ENCODE measurements at places on chromosomes 1 and 21.

- no peak for DNase-seq
These were observed 640 bp downstream of the JTB start for GRCh38 chr1:153976819-153977249.

GRCh38 chr21:31671931-31672330, 12.4 kb downstream of the SOD1 start:
- DNase-seq: no peak

DNA sequence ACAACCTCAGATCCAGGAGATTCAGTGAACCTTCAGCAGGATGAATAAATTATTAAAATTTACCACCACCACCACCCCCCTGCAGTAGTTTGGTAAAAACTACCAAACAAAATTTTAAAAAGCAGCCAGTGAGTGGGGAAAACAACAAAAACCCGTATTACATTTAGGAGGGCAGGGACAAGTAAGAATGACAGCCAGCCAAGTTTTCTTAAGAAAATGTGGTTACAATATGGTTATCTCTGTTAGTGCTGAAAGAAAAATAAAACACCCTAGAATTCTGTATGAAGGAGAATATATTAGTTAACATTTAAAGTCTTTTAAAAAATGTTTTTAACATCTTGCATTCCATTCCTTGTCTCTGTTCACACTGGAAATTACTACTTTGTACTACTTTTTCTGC, 14.7 kb downstream of the CD46 start:
- no peak for DNase-seq

DNA sequence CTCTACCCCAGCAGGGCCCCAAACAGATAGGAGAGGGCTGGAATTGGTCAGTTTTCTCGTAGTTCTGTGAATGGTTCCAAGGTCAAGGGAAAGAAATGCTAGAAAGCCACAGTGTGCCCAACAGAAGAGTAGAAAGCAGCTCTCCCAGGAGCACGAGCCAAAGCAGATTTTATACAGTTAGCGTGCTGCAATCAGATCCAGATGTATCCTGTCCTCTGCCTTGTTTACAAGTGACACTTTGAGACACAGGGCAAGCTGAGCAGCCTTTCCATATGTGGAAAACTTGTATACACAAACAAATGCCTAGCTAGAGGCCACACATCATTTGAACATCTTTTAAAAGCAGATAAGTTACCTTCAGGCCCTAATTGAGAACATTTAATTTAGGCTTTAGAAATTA, 6.5 kb downstream of the VAMP3 start:
- DNase-seq: no peak

DNA sequence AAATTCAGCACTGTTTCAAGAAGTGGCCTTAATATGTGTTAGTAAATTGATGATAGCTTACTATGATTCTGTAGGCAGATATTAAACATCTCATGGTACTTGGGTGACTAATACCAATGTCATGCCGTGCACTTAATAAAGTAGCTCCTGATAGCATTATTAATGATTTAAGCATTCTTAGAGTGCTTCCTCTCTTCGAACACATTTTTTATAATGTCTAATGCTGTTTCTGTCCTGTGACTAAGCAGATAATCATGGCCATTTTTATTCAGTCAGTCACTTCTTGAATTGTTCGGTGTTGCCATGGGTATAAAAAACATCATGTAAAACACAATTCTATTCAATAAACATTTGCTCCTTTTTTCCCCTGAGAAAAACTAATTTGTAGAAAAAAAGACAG, 804.6 kb upstream of the ADGRL4 start:
- DNase-seq: no peak

DNA sequence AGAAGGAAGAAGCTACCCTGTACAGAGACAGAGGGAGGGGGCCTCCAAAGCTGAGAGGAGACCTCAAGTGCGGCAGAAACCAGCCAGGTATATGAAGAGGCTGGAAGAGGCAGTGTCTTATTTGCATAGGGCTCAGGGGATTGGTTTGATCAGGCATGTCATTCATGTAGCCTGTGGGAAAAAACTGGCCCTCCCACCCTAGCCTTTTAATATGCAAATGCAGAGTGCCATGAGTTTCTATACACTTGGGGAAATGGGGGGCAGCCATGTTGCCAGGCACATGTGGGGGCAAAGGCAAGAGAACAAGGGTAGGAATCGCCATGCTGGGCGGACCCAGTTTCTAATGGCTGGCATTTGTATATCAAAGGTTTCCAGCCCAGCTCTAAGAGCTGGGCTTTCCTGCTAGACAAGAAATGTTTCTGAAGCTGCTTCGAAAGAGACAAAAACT, 172.7 kb downstream of the RASAL2 start:
- no peak for DNase-seq

DNA sequence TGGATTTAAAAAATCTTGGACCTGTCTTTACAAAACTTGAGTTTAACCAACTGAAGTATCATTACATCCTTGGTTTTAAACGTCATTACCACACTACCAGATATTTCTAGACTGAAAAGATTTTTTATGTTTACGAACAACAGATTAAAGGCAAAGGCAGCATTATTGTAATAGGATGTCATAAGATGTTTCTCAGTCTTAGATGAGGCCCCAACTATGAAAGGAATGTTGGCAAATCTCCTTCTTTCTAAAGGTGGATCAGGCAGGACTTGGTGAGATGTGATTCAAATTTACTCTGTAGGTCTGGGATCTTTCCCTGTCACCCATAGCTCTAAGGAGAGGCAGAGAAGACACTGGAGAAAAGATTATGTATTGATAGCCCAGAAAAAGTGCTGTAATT, 417.9 kb downstream of the PTBP2 start:
- no peak for DNase-seq

DNA sequence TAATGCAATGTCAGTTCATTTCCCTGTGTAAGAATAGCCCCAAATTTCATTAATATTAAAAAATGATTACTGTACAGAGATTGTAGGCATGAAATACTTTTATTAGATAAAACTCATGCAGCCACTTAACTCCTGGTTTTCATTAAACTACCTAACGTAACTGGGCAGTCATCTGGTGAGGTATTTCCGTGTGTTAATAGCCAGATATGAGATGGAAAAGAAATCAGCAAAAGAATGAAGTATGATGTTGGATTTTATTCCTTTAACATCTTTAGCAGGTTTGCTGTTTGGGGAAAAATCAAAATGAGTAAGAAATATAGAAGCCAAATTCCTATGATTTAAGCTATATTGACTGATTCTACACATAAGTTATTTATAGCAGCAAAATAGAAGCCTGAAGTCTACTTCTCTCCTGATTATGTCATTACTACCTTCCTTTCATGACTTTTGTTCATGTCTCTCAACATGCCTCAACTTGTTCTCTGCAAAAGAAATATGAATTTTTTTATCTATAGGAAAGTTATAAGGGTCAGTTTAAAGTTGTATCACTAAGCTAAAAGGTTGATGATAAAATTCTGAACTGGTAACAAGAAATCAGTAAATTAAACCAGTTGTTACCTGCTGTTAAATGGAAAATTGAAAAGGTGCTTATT, 42.6 kb downstream of the CCDC18 start:
- DNase-seq: no peak

DNA sequence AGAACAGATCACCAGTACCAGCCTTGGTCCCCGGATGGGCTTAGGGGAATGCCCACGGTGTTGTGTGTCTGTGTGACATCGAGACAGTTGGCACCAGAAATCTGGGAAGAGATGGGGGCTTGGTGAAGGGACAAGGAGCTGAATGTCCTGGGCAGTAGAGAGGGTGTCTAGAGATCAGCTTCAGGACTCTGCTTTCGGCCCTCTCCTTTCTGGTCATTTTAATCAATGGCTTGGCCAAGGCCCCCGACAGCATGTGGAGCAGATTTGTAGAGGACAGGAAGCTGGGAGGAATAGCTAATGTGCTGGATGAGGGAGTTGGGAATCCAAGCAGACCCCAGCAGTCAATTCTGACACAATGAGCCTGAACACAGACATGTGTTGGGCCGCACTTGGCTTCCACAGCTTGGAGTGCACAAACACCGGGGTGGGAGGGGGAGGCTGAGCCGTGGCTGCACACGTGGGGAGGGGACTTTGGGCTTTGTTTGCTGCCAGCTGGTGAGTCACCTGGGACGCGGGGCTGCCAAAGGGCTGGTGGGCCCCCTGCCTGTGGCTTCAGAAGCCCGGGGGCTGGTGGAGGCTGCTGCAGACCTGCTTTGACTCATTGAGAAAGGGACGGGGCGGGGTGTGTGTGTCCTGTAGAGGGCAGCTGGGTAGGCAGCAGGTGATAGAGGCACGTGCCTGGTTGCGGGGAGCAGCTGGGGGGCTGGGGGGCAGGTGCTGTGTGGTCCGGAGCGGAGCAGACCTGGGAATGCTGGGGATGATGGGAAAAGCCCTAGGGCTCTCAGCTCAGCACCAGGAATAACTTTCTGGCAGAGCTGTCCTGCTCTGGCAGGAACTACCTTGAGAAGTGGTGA, 20.9 kb downstream of the SLC1A7 start:
- DNase-seq: no peak

- DNase-seq: peak; percentile 79
These were observed 21.9 kb upstream of the FAM3B start for GRCh38 chr21:41294548-41295231.

DNA sequence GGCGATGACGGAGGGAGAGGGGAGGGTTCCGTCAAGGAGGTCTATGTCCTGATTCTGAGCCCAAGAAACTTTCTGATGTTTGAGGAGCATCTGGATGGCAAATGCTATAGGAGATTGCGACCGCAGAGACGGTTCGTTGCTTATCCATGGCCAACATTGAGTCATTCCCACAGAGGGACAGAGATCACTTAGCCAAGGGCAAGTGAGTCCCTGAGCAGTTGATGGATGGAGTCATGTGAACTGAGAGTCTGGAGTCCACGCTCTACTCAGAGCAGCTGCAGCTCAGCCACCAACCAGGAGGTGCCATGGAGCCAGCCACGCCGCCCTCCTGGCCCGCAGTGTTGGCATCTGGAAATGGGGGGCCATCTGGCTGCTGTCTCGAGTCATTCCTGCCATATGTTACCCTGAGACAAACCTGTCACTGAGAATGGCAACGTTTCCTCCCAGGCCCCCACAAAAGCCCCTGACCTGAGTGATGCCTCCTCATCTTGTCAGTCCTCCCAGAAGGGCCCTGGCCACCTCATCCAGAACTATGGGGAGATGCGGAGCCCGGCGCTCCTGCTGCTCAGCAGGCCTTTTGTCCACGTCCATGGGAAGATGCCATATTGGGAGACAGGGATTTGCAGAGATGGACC, 58.6 kb downstream of the ATP5PO start:
- no peak for DNase-seq

- no peak for DNase-seq
These were observed 272.7 kb downstream of the FOXD2 start for GRCh38 chr1:47710329-47711071.

- no peak for DNase-seq
These were observed 493 bp downstream of the DISC1 start for GRCh38 chr1:231626951-231627614.

DNA sequence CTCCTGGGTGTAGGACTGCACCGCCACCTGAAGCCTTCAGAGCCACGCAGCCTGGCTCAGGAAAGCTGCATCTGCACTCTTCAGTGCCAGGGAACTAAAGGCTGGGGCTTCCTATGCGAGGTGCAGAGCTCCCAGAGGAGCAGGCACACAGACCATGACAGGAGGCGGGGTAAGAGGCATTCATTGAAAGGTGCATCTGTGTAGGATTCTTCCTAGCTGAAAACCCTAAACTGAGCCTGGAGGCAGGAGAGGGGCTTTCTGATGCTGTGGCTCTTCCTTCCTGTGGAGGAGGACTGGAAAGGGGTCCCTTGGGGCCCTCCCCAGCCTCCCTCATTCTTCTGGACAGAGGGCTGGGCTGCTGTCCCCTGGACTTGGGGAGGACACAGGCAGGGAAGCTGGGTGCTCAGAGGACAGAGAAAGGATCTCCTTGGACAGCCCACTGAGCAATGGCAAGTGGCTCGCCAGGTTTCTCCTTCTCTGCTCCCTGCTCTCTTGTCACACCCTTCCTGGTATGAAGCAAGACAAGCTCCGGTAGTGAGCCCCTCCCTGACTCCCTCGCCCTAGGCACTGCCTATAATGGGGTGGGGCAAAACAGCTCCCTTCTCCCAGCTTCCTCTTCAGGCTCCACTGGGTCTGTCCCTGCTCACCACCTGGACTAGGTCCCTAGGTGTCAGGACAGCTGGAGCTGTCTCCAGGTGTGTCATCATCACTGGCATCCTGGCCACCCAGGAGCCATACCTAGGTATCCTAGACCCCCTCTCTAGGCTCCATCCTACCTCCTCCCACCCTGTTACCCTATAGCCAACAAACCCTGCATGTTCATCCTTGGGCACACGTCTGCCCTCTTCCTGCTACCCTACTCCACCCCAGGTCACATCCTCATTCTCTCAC, 20.0 kb downstream of the S100A6 start:
- DNase-seq: peak; percentile 54

- no peak for DNase-seq
These were observed 31.8 kb upstream of the ENO1 start for GRCh38 chr1:8910331-8910730.

- DNase-seq: no peak
These were observed 192.1 kb upstream of the DAB1 start for GRCh38 chr1:57615956-57616355.

GRCh38 chr1:98672189-98672588, 10.7 kb downstream of the SNX7 start:
- DNase-seq: no peak

DNA sequence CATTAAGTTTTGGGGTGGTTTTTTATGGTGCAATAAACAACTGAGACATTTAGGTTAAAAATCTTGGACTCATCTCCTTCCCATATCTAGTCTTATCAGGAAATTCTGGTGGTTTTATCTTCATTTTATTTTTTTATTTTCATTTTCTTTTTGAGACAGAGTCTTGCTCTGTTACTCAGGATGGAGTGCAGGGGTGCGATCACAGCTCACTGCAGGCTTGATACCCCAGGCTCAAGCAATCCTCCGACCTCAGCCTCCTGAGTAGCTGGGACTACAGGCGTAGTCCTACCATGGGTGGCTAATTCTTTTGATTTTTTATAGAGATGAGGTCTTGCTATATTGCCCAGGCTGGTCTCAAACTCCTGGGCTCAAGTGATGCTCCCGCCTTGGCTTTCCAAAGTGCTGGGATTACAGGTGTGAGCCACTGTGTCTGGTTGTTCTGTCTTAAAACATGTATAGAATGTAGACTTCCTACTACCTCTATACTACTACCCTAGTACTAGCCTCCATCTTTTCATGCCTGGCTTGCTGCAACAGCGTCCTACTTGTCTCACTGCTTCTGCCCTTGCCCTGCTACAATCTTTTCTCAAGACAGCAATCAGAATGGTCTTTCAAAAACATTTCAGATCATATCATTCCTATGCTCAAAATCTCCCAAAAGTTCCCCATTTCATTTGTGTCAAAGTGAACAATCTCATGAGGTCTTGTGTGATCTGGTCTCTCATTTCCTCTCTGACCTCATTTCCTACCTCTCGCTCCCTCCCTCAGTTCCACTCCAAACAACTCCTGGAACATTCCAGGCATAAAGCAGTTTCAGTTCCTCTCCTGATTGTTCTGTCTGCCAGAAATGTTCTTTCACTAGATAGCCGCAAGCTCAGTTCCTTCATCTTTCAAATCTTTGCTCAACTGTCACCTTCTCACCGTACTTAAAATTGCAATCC, 5.9 kb upstream of the FCGR2A start:
- no peak for DNase-seq

DNA sequence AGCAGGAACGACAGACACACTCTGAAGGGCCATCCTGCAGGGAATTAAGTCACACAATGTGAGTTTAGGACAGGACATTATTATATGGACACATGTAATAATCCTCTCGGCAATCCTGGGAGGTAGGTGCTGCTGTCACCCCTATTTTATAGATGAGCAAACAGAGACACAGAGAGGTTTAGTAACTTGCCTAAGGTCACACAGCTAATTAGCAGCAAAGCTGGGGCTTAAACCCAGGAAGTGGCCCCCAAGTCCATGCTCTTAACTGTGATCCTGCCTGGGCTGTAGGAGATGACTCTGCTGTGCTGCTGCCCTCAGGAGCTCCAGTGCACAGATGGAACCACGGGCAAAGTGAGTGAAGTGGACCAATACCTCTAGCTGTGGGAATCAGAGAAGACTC, 660.0 kb downstream of the PTPRU start:
- no peak for DNase-seq
